ENCODE measurements at places on chromosomes 6 and 20.

DNA sequence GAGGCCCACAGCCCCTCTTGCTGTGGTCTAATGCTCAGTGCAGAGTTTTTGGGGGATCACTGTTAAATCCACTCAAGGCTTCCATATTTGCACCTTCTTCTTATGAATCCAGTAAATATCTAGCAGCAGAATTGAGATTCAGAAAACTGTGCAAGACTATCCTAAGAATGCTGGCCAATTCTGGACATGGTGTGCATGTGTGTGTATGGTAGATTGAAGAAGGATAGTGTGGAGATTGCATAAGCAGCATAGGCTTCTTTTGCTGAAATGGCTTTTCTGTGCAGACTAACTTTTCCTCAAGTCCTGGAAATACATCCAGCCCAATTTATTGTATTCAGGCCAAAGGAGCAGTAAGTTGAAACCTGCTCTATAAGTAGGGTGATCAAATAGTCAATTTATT, 39.7 kb downstream of the FBXO9 start:
- DNase-seq = no peak

- no peak for DNase-seq
These were observed 10.2 kb upstream of the EPB41L1 start for GRCh38 chr20:36144336-36144735.

DNA sequence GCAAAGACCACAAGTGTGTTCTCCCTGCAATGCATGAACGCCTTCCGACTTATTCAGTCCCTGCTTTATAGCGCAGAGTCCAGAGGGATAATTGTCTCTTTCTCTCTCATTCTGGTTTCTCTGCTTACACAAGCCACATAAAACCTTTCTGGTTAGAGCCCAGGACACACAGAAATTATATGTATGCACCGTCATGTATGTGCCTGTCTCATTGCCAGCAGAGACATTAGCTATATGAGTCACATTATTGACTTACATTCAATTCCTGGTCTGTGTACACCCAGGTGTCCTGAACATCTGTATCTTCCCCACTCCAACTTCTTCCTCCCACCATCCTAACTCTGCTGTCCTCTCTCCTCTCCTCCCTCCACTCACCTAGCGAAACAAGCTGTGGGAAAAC, 44.0 kb downstream of the LRFN2 start:
- no peak for DNase-seq

DNA sequence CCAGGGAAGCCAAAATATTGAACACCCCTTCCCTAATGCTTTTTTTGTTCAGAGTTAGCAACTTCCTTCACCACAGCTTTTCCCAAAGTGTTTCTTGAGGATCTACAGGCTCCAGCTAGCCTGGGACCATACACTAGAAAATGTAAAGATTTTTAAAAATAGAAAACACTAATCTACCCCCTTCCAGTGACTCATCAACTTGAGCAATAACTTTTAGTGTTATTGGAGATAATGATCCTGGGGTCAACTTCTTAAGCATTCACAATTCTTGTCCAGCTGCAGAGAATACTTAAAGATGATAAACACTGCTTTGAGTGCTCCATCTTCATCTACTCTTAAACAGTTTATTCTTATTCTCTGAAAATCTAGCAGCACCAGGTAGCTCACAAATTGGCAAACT, 131.6 kb downstream of the COL9A1 start:
- DNase-seq = no peak

GRCh38 chr20:3727401-3728021, 5.0 kb upstream of the HSPA12B start:
- peak; percentile 10 for DNase-seq

DNA sequence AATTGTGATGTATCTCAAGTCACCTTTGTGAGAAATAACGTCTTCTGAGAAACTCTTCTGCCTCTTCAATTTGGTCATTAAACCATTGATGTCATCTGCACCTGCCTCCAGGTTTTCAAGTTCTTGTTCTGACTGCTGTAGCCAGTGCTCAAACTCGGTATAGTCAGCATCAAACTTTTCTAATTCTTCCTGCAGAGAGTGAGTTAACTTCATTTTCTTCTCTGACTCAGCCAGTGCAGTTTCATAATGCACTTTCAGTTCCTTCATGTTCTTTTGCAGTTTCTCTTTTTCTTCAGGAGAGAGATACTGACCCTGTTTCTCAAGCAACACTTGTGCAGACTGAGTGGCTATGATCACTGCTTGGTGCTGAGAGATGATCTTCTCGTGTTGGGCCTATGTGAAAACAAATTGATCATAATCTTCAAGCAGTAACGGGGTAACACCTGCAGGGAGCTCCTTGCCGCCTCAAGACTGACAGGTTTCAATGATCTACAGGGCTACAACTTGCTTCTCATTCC, 48.8 kb downstream of the DST start:
- DNase-seq = no peak

GRCh38 chr6:163132050-163132750, 282.3 kb upstream of the QKI start:
- DNase-seq = no peak

GRCh38 chr6:49918787-49919186, 45.2 kb downstream of the DEFB114 start:
- DNase-seq = no peak

- no peak for DNase-seq
These were observed 387.7 kb downstream of the BTBD3 start for GRCh38 chr20:12305188-12305950.

GRCh38 chr6:127637830-127638409, 60.9 kb downstream of the C6orf58 start:
- no peak for DNase-seq

GRCh38 chr6:16041327-16041726, 87.6 kb upstream of the MYLIP start:
- no peak for DNase-seq

GRCh38 chr6:92047860-92048259, 1371.5 kb downstream of the EPHA7 start:
- DNase-seq = no peak

- no peak for DNase-seq
These were observed 67.3 kb upstream of the DDR1 start for GRCh38 chr6:30816791-30817739.

GRCh38 chr20:47273591-47274235, 82.8 kb downstream of the ZMYND8 start:
- DNase-seq = no peak

DNA sequence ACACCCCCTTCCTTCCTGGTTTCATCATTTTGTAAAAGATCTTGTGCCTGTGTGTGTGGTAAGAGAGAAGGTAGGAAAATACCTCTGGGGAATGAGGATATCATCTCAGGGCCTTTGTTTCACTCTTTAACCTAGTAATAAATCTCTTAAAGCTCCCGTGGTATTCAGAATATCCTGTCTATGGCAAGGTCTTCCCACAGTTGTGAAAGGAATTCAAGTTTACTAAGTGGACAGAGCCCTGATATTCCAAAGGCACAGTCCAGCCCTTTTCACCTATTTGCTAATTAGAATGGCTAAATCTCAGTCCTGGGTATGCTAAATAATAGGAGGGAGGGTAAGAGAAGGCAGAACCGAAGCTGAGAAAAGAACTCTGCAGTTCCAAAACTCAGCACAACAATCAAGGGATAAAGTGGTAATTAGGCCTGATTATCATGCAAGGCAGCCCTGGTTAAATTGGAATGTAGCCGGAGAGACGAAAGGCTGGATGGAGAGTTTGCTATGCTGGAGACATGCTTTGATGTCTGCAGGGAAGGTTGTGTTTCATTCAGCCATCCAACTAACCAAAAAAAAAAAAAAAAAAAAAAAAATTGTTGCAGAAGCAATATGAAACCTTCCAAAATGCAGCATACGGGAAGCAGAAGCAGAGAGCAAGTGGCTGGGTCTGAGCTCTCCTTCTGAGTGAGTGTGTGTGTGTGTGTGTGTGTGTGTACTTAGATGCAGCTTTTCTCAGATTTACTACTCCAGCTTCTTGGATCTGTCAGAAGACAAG, 28.5 kb upstream of the PIM1 start:
- peak; percentile 72 for DNase-seq
